ENCODE measurements at places on chromosomes 5 and 9.

DNA sequence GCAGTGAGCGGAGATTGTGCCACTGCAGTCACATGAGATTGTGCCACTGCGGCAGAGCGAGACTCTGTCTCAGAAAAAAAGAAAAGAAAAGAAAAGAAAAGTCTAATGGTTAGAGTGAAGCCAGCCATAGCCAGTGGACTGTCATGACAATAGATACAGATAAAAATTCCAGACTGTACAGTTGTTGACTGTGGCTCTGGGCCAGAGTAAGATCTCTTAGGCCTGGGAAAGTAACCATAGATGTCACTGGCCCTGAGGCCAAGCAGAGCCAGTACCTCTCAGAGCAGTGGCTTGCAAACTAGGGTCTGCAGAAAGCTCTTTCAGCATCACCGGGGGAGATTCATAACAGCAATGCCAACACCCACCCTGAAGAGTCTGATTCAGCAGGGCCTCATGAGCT, 44.1 kb upstream of the SUB1 start:
- no peak for DNase-seq

DNA sequence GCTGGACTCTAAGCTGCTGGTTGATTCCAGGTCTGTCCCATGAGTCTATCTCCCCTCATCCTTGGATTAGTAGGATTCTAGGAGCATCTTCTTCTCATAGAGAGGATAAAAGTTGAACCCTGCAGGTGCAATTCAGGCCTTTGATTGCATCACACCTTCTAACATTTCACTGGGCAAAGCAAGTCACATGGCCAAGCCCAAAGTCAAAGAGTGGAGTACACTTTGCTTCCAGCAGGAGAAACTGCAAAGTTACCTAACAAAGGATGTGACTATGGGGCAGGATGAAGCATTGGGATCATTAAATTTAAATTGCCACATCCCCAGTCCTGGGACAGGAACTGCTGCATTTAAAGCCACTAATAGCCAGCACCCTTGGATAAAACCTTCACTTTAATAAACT, 51.0 kb upstream of the EGFLAM start:
- no peak for DNase-seq

DNA sequence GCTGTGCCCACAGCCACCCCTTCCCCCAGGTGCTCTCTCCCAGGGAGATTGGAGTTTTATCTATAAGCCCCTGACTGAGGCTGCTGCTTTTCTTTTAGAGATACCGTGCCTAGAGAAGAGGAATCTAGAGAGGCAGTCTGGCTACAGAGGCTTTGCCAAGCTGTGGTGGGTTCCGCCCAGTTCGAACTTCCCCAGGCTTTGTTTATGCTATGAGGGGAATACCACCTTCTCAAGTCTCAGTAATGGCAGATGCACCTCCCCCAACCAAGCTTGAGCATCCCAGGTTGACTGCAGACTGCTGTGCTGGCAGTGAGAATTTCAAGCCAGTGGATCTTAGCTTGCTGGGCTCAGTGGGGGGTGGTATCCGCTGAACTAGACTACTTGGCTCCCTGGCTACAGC, 157.4 kb downstream of the CAAP1 start:
- no peak for DNase-seq

DNA sequence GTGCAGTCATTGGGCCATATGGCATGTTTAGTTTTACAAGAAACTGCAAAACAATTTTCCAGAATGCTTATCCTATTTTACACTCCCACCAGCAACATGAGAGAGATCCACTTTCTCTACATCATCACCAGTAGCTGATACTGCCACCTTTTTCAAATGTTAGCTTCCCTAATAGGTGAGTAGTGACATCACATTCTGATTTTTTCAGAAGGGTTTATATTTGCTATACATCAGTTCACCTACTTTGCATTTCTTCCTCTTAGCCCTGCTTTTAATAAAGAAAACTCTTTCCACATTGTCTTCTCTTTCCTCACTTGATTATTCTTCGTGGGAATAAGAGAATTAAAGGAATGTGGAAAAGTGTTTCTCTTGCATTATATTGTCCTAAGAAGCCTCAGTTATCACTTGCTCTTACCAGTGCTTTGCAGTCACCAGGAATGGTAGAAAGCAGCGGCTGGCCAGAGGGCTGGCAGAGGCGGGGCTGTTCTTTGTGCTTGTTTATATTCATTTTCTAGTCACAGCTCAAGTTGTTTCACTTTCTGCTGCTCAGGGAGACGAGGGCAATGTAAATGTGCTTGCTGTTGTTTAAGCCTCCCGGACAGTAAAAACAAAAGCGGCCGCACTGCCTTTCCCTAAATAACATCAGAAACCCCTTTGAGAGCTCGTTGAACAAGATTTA, 164.8 kb downstream of the HSD17B3 start:
- peak; percentile 12 for DNase-seq

DNA sequence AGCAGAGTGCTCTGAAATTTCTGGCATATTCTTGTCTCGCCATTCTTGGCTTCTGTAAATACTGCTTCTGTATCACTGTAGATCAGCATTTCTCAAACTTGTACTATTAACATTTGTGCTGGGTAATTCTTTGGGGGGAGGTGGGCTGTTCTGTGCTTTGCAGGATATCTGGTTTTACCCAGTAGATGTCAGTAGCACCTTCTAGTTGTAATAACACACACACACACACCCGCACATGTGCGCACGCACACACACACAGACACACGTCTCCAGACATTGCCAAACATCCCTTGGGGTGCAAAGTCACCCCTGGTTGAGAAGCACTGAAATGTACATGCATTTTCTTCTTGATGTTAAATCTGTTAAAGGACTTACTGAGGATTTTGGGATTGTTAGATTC, 304.1 kb downstream of the MAT2B start:
- DNase-seq, result no peak

DNA sequence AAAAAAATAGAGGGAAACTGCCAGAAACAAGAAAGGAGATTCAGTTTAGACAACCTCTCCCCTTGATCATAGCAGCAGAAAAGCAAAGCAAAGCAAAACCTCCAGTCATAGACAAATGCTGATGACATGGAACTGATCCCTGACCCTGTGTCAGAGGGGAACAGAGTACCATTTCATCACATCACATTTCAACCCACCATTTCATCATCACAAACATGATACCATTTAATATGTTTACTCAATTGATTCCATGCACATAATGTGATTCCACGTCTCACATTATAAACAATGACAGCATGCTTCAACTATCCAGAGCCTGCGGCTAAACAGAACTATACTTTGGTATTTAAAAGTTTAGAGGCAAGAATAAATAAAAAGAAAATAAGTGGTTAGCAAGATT, 28.7 kb upstream of the ACOT12 start:
- DNase-seq, result no peak

- DNase-seq, result no peak
Measured at GRCh38 chr9:123659358-123659757, 270.6 kb downstream of the DENND1A start.

- DNase-seq, result no peak
Measured at GRCh38 chr9:136662656-136663581, at the start of gene EGFL7. EGFL7 (plus strand) TSS chr9:136662916; CDS start chr9:136668283, 5,367 bp downstream.

GRCh38 chr5:134965271-134965825, 2.4 kb upstream of the CATSPER3 start:
- DNase-seq, result no peak

- DNase-seq, result no peak
Measured at GRCh38 chr5:109373932-109374331, 35.8 kb downstream of the PJA2 start.

DNA sequence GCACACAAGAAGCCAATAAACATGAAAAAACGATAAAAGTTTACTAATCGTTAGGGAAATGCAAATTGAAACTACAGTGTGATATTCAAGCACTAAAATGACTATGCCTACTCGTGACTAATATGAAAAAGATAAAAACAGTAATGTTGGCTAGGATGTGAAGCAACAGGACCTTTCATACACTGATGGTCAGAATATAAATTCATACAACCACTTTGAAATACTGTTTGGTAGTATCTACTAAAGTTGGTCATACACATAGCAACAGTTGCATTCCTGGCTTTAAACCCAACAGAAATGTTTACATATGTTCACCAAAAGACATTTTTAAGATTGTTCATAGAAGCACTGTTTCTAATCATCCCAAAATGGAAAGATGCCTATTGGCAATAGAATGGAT, 24.3 kb downstream of the FBXO38 start:
- no peak for DNase-seq

DNA sequence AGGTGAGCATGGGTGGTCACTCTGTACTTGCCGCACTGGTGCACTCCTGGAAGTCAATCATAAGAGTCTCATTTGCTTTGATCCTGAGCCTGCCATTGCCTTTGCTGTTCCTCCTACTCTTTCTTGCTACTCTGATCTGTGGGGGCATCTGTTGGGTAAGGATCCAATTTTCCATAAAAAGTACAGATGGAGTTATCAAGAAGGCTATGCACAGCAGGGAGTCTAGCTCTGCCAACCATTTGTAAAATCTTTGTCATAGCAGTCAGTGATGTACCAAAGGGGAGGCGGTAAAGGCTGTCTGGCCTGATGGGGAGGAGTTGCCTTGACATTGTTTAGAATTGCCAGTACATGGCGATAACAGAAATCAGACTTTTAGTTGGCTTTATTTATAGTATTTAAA, 109.0 kb upstream of the PLPPR1 start:
- DNase-seq, result no peak

GRCh38 chr5:14954616-14955343, 83.2 kb upstream of the ANKH start:
- DNase-seq, result no peak

GRCh38 chr5:83375049-83375745, 96.3 kb upstream of the VCAN start:
- DNase-seq, result no peak

- DNase-seq, result no peak
Measured at GRCh38 chr5:13133951-13134350, 810.5 kb downstream of the DNAH5 start.

DNA sequence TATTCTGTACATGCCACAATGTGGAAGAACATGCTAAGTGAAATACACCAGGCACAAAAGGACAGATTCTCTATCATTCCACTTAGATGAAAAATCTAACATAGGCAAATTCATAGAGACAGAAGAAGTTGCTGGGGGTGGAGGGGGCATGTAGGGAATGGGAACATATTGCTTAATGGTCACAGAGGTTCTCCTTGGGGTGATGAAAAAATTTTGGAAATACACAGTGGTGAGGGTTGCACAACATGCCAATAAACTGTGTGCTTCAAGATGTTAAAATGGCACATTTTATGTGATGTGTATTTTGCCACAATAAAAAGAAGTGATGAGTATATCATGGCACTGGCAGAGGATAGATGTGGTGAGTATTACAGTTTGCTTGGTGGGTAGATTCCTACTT, 111.9 kb downstream of the SUSD1 start:
- no peak for DNase-seq

DNA sequence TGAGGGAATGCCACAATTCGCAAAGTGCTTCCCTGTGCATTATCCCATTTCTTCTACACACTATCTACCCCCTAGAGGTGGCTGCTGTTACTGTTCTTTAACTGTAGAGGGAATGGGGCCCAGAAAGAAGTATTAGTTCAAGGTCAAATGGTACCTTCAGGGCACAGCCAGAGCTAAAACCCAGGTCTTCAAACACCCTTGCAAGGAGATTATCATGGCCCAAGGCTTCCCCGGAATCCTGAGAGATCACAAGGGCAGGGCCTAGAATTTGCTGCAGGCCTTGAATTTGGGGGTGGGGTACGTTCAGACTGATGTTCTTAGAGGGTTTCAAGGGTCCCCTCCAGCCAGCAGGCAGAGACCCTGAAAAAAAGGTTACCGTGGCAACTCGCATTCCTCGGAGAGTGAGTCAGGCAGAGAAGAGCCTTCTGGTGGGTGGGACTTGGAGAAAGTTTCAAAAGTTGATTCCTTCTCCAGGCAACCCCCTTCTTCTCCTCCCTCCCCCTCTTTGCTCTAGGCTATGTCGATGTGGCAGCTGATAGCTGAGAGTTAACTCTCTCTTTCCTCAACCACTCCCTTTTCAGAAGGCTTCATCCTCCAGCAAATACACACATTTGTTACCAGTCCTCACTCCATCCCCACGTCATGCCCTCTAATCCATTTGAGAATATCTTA, 1.9 kb downstream of the SPARC start:
- DNase-seq, result no peak

DNA sequence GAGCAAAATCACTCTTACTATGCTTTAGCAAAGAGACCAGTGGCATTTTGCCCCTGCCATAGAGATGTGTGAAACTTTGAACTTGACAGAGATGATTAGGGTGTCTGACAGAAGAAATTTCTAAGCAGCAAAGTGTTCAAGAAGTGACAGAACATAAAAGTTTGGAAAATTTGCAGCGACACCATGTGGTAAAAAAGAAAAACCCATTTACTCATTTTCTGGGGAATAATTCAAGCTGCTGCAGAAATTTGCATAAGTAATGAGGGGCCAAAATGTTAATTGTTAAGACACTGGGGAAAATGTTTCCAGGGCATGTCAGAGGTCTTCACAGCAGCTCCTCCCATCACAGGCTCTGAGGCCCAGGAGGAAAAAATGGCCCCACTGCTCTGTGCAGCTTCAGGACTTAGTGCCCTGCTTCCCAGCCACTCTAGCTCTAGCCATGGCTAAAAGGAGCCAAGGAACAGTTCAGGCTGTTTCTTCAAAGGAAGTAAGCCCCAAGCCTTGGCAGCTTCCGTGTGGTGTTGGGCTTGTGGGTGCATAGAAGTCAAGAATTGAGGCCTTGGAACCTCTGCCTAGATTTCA, 6.1 kb upstream of the AP3B1 start:
- peak; percentile 50 for DNase-seq

DNA sequence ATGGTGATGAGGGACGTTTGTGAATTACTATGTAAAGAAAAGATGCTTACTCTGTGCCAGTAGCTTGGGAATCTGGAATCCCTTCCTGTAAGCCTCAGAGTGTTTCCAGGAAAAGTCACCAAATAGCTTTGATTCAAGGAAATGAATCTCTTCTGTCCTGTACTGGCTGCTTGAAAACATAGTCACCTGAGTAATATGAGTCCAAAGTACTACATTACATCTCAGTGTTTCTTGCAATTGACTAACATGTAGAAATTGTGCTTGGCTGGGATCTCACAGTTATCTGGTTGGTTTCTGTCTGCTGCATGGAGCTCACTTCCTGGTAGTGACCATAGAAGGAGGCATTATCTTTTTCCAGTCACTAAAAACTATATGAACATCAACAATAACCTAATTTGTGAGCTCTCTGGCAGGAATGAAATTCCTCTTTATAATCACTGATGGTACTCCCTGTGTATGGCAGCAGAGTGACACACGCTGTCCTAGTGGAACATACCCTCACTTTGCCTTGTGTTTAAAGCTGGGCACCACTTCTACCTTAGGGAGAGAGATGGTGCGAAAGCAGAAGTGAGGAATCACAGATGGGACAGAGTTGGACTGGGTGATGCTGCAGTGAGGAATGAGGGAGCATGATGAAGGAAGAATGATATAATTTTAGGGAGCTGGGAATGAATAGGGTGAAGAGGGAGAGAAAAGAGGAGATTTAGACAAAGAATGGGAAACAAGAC, 568.5 kb downstream of the RAB3C start:
- DNase-seq, result no peak

DNA sequence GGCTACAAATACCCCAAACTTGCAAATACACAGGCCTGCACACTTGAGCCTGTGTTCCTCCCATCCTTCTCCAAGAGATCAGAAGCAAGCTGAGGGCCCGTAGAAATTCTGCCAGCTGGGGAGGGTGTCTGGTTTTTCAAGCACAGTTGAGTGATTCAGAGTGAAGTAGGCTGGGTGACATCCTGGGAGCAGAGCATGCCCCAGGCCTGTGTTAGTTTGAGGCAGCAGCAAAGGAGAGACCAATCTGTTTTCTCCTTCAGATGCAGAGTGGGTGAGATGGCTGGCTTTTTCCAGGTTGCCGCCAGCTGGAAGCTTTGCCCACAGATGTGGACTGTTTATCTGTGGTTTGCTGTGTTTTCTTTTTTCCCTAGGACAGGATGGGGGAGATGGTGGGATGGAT, 63.1 kb downstream of the RCL1 start:
- no peak for DNase-seq

GRCh38 chr9:27085456-27085855, 23.6 kb upstream of the TEK start:
- no peak for DNase-seq
